Fibroblast of lung (primary cell): ENCODE measurements at places on chromosomes 6 and 20. TPM values are rescaled to one million over a fixed set of nuclear protein-coding genes. Genes with fewer than 3 reads are reported as not detected.

DNA sequence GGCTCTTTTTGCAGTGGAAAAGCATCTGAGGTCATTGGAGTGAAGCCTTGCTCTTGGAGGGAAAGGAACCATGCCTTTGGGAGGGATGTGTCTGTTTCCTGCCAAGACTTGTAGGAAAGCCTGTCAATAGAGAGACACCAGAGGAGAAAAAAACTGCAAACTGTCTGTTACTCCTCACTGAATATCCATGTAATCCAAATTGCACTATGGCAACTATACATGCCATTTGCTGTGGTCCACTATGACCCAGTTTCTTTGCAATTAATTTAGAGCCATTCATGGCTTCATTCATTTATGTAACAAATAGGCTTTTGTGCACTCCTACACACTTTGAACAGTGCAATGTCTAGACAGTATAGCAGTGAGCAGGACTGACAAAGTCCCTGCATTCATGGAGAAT is 296.5 kb downstream of the SLC35F1 start:
- no peak for DNase-seq

DNA sequence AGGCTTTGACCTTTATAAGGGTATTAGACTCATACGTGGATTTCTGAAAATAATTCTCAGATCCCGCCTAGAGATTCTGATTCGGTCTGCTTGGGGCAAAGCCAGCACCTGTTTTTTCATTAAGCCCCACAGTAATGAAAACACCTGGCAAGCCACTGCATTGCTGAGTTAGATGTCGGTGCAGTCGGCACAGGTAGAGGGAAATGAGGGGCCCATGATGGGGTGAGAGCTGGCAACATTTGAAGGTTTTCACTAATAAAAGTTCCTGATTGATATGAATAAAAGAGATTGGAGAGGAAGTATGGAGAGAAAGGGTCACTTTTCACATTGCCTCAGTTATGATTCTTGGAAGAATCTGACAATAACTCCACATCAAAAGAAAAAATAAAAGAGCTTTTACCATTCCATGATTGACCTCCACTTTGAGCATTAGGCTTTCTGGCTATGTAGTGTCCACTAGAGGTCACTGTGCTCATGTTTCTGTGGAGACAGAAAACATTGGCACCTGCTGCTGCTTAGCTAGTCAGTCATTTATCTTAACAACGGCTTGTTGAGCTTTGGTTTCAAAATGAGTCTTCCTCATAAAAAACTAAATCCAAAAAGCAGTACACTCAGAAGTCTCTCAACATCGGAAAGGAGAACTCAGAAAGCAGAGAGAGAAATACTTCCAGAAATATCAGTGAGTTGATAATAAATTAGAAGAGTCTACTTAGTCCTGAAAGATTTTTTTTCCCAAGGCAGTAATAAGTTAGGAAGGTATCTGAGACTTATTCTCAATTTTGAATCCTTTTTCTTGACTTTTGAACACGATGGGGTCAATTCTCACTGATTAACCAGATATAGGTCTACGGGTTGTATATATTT is 53.3 kb upstream of the KLHL31 start:
- DNase-seq, result peak; percentile 79

DNA sequence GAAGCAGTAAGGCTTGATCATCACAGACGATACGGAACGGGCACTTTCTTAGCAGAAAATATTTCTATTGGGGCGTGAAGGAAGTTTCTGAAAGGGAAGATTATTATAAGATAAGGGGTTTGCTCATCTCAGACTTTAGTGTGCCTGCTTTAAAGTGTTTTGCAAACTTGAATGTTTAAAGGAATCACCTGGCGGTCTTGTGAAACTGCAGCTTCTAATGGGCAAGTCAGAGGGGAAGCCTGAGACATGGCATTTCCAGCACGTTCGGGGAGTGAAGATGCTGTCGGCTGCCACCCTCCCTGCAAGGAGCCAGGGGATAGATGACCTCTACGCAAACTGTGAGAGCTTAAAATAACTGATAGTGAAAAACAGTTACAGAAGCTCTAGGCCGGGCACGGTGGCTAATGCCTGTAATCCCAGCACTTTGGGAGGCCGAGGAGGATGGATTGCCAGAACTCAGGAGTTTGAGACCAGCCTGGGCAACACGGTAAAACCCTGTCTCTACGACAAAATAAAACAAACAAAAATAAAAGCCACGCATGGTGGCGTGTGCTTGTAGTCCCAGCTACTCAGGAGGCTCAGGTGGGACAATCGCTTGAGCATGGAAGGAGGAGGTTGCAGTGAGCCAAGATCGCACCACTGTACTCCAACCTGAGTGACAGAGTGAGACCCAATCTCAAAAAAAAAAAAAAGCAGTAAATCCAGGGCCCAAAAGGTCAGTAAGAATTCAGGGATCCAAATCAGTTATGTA is 2.3 kb upstream of the KIF16B start:
- DNase-seq, result no peak

DNA sequence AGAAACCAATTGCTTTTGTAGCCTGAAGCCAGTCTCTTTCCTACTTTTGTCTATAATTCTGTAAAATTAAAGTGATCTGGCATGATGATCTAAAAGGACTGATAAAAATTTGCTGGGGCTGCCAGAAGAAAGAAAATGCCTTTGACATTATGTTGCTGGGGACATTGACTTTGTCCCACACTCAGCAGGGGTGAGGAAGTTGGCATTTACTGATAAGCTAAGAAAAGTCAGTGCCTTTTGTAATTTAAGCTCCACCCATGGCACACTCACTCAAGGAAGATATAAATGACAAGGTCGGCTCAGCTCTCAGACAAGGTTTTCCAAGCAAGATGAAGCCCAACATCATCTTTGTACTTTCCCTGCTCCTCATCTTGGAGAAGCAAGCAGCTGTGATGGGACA is at the start of gene SEMG1:
Gene SEMG1 (plus strand): TSS at position 309 of the 400 bp plus-strand sequence. CDS start 21 bp downstream, at position 330.
- DNase-seq, result no peak

GRCh38 chr6:96236471-96236870 is 220.7 kb downstream of the FUT9 start:
- DNase-seq, result no peak

GRCh38 chr6:151699719-151700118 is 107.8 kb upstream of the ESR1 start:
- DNase-seq, result no peak

Gene ZBTB46
- polyA plus RNA-seq, result 0.53 and 0.96 TPM in 2 replicates

GRCh38 chr6:133394630-133395029 is 153.5 kb downstream of the EYA4 start:
- no peak for DNase-seq

Gene STMND1
- 0.06 TPM in 1 of 2 replicates, not detected in the other for polyA plus RNA-seq

DNA sequence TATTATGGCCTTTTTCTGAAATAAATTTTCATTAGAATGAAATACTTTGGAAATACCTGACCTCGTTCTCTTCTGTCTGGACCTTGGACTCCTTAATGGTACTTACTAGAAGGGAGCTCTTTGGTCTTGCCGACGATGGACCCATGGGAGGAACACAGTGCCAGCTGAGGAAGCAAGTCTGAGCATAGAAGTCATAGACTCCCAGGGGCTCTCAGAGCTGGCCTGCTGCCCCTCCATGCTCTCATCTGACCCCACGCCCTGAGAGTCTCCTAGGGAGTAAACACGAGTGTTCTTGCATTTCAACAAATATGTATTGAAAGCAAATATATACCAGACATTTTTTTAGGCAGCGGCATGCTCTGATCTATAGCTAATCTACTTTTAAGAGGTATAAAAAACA is 87.8 kb downstream of the PLEKHG1 start:
- DNase-seq, result no peak

GRCh38 chr6:39225543-39225942 is 3.7 kb downstream of the KCNK5 start:
- no peak for DNase-seq

- DNase-seq, result no peak
Measured at GRCh38 chr6:138912308-138912707, 75.7 kb downstream of the REPS1 start.

GRCh38 chr6:138529478-138529877 is 30.2 kb upstream of the NHSL1 start:
- DNase-seq, result no peak

Gene RIPOR2
- polyA plus RNA-seq, result 3.3 and 3.5 TPM in 2 replicates

- peak; percentile 72 for DNase-seq
Measured at GRCh38 chr6:45422503-45423110, 44.9 kb upstream of the SUPT3H start.

GRCh38 chr6:99780556-99780885 is 173.9 kb downstream of the PRDM13 start:
- DNase-seq, result no peak

Gene SLC52A3
- polyA plus RNA-seq, result not detected in 2 replicates

Gene LAMA5
- 1.5 and 4.3 TPM in 2 replicates for polyA plus RNA-seq

- no peak for DNase-seq
Measured at GRCh38 chr20:17650301-17651128, 31.5 kb downstream of the RRBP1 start.

Gene ZBTB12
- polyA plus RNA-seq, result 1.2 and 1.6 TPM in 2 replicates

DNA sequence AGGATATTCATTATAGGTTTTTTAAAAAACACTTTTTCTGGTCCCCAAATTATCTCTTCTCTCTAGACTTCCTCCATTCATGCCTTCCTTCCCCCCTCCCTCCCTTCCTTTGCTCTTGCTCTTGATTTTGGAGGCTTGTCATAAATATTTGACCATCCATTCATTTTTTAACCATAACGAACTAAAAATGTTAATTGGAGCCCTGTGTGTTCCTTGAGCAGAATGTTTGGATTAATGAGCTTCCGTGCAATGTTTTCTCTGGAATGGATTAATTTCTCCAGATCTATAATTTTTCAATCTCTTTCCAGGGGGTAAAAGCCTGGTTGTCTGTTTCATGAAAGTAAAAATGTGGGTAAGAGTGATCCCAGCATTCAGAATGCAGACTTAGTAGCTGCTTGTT is 155.5 kb downstream of the ESR1 start:
- no peak for DNase-seq

Gene CST7
- polyA plus RNA-seq, result not detected in 2 replicates

DNA sequence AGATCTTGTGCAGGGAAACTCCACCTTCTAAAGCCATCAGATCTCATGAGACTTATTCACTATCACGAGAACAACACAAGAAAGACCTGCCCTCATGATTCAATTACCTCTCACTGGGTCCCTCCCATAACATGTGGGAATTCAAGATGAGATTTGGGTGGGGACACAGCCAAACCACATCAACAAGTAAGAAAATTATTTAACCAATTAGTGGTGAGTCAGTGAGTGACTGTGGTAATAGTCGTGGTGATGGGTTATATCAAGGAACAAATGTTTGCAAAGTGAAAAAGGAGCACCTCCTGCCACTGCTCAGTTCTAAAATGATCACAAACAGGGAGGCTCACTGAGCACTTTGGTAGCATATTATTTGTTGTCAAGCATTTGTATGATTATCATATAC is 20.6 kb downstream of the EPM2A start:
- DNase-seq, result no peak

GRCh38 chr6:104591573-104592334 is 268.0 kb downstream of the HACE1 start:
- no peak for DNase-seq

Gene ZNF311
- 0.61 and 0.89 TPM in 2 replicates for polyA plus RNA-seq

DNA sequence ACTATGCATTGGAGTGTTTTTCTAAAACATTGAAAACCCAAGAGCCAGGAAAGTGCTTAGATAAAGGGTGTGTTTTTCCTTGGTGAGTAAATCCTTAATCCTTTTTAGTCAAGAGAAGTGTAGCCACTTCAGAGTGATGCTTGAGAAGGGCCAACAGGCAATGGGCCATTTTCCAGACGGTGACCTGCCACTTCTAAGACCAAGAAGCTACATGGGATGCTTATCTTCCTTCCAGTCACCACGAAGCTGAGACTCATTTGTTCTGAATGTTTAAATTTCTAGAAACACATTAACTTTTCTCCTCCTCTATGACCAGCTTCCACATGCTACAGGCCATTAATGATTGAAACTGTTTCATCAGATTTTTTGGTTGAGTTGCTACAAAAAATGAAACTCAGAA is 34.4 kb upstream of the NHSL1 start:
- DNase-seq, result no peak

DNA sequence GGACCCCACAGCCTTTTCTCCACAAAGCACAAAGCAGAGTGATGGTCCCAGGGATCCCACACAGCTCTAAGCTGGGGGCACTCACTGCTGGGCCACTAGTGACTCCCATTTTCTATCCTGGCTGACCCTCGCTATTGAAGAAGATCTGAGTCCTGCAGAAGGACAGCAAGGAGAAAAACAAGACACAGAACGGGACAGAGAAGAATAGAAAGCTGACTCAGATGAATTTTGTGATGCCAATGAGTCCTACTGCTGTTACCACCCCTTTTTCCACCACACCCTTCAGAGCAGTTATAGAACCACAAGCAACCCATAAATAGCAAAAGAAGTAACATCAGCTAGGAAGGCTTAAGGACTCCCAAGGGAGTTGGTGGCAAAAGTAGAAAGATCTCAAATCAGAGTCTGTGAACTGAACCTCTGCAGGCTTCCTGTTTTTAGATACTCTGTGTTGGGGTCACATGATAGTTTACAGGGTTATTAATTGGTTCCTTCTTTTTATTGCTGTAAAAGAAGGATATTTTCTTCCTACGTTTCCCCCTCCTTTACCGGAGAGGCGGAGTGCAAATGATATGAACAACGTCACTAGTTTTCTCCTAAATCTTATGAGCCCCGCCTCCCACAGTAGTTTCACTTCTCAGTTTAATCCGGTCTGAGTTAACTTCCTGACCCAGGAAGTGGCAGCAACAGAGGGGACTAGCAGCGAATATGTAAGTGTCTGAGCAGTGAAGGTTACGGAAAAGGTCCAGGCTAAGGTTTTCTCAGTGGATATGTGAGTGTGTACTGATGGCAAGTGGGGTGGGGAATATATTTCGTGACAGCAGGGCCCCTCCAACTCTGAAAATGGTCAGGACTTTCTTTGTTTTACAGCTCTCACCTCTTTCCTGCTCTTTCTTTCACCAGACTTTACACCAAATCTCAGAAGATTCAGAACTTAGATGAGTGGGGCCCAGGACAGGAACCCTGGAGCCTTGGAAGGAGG is at the start of gene TRIM38:
Gene TRIM38 (plus strand): TSS at position 654 of the 979 bp plus-strand sequence. CDS start 3,721 bp downstream, outside the sequence.
- peak; percentile 95 for DNase-seq

DNA sequence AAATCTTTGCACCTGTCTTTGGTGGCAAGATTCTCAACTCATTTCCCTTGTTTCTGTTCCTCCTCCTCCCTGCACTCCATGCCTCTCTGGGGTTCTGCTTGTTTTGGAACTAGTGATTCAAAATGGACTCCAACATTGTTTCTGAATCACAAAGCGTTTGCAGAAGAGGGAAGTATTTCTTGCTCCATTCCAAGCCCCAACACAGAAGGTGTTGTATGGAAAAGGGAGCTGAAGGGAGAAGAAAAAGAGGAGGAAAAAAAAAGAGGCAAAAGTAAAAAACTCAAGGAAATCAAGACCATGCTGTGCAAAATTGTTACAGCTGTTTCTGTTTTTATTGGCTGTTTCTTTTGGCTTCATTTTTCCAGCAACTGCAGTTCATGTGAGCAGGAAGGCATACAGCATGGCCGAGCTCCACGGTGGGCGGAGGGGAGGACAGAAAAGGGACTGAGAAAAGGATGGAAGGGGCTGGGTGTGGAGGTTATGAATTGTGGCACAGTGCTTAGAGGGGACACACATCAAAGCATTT is 66.9 kb upstream of the PRL start:
- DNase-seq, result no peak

Gene TRERF1
- polyA plus RNA-seq, result 6.3 and 8.1 TPM in 2 replicates
